Retinal pigment epithelial cell (primary cell): ENCODE measurements at places on chromosomes 7 and 10.

DNA sequence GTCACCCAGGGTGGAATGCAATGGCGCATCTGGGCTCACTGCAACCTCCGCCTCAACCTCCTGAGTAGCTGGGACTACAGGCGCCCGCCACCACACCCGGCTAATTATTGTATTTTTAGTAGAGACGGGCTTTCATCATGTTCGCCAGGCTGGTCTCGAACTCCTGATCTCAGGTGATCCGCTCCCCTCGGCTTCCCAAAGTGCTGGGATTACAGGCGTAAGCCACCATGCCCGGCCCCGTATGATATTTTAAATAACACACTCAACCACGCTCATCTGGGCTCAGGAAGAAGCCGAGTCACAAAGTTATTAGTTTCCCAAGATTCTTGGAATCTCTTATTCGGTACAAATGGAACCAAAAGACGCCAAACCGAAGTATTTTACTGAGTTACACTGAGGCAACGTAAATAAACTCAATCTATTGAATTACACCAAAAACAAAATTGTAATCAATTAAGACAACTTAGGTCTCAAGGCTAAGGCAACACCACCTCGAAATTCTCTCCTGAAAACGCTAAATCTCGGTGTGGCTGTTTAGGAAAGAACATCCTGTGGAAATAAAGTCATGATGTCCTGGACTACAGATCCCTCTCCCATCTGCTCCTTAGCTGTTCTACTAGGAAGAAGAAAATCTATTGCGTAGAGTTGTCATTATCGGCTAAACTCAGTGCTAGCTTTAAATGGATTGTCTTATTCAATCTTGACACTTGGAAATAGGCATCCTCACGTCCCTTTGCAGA lies 910 bp downstream of the ARHGAP19 start:
- no peak for DNase-seq

GRCh38 chr10:98433881-98434732 lies 12.6 kb downstream of the HPS1 start:
- DNase-seq, result no peak

GRCh38 chr7:12494687-12495024 lies 75.9 kb upstream of the SCIN start:
- no peak for DNase-seq

DNA sequence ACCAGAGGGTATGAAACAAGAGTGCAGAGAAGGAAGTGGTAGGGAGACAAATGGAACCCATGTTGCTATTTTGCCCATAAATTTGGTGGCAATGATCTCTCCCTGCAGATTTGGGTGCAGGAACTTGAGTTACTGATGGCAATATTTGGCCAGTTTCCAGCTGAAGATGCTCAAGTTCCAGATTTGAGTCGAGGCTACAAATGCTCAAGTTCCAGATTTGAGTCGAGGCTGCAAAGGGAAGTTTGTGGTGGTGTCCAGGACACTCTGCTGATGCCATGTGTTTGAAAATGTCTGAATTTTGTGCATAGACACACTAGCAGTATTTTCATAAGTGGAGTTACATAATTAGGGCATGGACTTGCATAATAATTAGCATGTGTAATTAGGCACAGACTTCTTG lies 40.8 kb downstream of the TBXAS1 start:
- no peak for DNase-seq

- no peak for DNase-seq
These were observed 25.0 kb downstream of the C10orf105 start for GRCh38 chr10:71694567-71694968.

DNA sequence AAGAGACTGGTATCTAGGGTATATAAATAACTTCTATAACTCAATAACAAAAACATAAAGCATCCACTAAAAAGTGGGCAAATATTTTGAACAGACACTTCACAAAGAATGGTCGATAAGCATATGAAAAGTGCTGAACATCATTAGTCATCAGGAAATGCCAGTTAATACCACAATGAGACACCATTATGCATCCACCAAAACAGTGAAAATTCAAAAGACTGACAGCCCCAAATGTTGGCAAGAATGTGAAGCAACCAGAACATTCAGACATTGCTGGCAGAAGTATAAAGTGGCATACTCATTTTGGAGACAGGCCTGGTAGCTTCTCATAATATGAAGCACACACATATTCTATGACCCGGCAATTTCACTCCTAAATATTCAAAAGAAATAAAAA lies 26.5 kb upstream of the GSAP start:
- DNase-seq, result no peak

DNA sequence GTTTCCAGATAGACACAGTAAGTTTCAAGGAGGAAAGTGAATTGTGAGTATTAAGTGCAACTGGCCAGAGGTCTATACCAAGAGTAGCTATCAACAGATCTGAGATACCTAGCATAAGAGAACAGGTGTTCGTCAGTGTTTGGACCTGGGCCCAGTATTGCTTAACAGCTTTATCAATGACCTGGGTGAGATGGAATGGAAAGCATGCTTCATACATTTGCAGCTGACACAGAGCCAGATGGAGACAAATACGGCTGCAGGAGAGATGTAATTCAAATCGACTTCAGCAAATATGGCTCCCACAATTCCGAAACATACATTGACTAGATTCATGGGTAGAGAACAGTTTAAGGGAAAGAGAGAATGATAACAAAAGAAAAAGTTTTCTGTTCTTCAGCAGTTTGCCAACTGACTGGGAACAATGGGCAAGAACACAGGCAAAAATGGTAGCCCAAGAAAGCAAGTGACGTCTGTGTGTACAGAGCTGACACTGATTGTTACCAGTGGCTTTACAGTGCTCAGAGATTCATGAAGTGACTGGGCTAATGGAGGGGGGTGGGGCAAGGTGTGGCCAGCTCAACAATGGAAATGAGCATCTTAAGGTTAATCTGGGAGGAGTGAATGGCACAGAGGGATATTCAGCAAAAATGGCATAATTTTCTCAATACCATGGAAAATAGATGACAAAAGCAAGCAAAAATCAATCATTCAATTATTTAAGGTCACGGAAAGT lies 28.0 kb upstream of the COBL start:
- DNase-seq, result no peak

DNA sequence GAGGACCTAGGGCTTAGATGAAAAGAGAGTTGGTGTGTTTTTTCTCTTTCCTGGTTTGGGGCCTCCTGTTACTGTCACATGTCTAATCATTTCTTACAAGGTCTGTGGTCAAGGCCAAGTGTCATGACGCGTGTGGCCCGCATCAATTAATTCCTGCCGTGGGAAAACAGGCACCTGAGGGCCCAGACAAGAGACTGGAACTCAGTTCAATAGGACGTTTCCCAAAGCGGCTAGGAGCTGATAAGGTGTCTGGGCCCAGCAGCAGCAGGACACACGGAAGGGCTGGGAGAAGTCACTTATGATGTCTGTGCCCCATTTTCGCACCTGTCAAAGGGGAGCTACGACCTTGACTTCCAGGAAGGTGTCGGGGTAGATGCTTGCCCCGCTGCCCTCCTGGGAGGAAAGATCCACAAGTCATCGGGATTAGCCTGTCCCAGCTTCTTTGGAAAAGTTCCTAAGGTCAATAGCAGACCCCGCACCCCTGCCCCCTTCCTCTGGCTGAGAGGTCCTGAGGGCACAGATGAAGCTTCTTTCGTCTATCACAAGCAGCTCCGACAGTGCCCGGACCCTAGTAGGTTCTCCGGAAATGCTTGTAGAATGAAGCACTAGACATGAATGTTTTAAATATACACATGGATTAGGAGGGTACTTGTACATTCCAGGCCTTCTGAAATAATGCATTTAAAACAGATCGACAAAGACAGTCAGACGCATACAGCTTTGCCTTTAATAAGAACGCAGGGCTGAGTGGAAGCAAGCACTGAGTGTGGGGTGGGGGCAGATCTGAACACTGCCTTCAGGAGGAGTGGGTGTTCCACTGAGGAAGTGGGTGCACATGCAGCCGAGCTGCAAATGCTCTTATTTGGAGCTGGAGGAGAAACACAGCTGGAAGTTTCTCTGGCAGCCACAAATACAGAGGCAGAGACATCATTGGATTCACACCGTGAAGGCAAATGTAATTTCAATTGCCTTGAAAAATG lies 237.5 kb upstream of the GRB10 start:
- DNase-seq, result no peak

DNA sequence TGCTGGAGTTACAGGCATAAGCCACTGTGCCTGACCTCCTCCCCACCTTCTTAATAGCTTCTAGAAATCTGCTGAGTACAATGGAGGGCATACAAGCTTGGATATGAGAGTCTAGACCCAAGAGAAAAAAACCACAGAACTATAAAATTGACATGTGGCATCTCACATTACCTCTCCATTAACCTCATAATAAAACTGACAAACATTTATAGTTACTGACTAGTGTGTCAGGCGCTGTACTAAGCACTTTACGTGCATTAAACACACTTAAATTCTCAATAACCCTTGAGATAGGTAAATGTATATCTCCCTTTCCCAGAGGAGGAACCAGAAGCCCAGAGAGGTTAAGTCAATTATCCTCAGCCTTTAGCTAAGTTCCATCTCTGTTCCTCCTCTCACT lies 300.5 kb upstream of the MYO3A start:
- no peak for DNase-seq

GRCh38 chr7:73644688-73645286 lies 20.5 kb upstream of the MLXIPL start:
- DNase-seq, result no peak

DNA sequence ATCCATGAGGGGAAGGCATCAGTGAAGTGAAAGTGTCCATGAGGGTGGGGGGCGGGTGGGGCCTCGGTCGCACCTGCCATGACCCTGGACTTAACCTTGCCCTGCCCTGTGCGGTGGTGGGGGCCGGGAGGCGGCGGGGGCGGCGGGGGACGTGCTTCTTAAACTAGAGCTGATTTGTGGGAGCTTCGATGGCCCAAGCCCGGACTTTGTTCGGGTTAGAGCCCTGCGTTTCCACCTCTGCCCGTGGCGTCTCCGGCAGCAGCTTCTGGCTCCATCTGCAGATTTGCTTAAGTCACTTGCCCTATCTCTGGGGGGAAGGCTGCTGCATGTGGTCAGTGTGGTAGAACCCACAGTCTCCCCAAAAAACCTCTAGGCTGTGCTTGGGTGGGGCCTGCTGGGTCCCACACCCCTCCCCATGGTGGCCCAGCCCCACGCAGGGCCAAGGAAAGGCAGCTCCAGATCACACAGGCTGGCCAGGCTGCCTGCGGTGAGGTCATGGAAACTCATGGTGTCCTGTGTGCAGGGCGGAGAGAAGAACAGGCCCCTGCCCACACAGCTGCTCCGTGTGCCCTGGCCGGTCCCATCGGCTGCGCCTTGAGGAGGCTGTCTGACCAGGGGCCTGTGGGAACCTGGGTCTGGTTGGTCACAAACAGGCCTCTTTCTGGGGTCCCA lies 93.2 kb downstream of the INPP5A start:
- DNase-seq, result no peak

- DNase-seq, result no peak
These were observed 163.3 kb downstream of the GRID1 start for GRCh38 chr10:86203162-86203905.

DNA sequence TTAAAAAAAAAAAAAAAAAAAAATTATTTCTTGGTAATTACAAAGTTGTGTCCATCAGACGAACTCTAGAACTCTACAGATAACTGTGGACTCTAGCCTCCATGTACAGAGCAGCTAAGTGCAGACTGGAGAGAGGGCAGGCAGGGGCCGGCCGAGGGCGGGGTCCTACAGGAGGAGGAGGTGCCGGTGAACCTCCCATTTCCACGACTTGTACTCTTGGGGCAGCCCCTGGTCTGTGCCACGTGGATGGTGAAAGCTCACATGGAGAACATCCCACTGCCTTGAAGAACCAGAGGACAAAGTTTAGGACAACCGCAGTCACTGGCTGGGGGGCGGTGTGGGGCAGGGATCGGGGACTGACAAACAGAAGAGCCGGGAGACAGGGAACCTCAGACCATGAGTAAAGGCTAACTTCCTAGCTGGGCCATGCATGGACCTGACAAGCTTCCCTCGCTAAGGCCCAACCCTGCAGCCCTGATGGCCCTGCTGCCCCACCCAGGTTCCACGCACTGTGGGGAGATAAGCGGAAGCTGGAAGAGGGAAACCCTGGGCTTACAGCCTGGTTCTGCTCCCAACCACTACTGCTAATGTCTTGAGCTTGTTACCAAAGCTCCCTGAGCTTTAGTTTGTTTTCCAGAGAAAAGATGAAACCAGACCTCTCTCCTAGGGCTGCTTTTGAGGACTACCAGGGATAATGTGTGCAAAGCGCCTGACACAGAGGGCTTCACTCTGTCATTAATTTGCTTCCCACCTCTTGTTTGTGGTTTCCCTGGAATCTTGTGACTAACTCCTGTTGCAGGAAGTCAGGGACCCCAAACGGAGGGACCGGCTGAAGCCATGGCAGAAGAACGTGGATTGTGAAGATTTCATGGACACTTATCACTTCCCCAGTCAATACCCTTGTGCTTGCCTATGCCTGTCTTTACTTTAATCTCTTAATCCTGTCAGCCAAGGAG lies 16.1 kb upstream of the SEC61G start:
- DNase-seq, result no peak

- no peak for DNase-seq
These were observed 200.9 kb downstream of the FAM107B start for GRCh38 chr10:14573666-14574261.

GRCh38 chr7:2008936-2009540 lies 223.7 kb downstream of the MAD1L1 start:
- no peak for DNase-seq

DNA sequence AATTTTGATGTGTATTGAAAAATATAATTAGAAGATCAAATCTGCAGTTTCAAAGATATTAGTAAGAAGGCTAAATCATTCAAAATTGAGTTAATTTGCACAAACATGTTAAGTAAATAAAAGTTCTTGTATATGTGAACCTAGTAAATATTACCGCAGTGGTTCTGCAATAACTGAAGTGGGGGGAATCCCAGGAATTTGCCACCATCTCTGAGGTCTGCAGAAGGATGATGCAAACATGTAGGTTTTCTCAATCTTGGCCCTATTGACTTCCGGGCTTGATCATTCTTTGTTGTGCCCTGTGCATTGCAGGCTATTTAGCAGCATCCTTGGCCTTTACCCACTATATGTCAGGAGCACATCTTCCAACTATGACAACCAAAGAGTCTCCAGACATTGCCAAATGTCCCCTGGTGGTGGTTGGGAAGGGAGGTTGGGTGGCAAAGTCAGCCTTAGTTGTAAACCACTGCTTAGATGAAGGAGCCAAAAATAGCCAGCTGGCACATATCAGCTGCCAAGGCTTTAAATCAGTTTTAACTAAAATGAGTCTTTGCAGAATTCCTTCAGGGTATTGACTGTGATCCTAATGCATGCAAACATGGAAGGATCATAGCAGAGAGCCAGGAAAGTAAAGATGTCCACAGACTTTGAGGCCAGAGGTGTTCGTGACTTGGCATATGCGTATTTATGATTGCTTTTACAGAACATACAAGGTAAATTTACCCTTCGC lies 146.3 kb downstream of the TRIL start:
- no peak for DNase-seq

DNA sequence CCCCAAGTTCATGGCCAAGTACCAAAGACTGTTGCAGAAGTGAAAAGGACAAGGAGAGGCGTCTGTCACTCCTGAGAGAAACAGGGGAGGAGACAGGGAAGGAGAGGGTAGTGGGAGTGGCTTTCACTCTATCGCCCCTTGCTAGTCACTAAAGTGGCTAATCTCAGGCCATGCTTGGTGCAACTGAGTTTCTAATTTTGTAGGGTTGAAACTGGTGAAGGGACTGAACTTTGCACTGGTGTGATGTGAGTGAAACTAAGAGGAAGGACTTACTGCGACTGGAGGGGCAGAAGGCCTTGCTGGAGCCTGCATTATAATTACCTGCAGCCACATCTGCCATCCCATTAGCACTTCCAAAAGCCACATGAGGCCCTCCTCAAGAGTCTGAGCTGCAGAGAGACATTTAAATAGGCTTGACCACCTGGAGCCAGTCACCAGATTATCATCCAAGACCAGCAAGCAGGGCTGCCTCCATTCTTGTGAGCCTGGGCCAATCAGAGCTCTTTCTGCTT lies 107.2 kb upstream of the EEPD1 start:
- DNase-seq, result no peak
